ENCODE measurements at places on chromosomes 3 and 15.

GRCh38 chr3:17832016-17832415 lies 89.6 kb upstream of the TBC1D5 start:
- no peak for DNase-seq
- no peaks in the 10 kb centered on the region for H3K4me1 ChIP-seq
- no peak overlapping the region for H3K27ac ChIP-seq

DNA sequence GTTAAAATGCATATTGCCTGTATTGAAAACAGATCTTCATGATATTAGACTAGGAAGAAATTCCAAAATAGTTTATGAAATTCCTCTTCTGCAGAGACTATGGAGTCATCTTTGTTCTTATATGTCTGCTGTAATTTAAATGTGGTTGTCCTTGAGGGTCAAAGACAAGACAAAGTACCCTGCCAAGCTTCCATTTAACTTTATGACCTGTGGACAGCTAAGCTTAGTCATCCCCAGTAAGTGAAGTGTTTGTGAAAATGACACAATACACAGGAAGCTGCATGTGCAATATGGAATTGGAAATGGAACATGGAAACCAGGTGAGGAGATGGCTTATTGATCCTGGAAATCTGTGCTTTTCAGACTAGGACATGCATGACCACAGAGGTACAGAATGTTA lies 68.5 kb upstream of the GBE1 start:
- H3K36me3 ChIP-seq, result no peaks in the 10 kb centered on the region
- DNase-seq, result no peak
- H3K4me1 ChIP-seq, result no peaks in the 10 kb centered on the region
- no peak overlapping the region for H3K27ac ChIP-seq
- H3K27me3 ChIP-seq, result no peaks in the 10 kb centered on the region

DNA sequence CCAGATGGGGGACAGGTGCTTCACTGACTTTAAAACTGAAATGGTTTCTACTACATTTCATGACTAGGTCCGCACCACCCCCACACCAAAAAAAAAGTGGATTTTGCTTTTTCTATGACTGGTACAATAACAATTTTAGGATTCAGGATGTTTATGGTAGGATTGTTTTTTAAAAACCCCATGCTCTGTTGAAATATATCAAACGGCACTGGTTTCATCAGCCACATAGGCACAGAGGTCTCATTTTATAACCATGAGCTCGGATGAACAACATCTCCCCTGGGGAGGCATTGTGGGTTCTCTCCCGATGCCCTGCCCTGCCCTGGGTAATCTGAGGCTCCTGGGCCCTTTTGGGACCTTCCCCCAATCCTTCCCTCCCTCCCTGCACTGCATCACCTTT lies 202.7 kb upstream of the KBTBD8 start:
- no peak for DNase-seq
- no peaks in the 10 kb centered on the region for H3K36me3 ChIP-seq
- H3K27ac ChIP-seq, result no peak overlapping the region
- no peak overlapping the region for H3K4me3 ChIP-seq
- H3K27me3 ChIP-seq, result peaks cover 11% of the 10 kb centered on the region
- no peaks in the 10 kb centered on the region for H3K4me1 ChIP-seq

GRCh38 chr3:76024640-76025039 lies 239.3 kb upstream of the ZNF717 start:
- no peak overlapping the region for H3K27ac ChIP-seq
- no peak for DNase-seq
- no peaks in the 10 kb centered on the region for H3K36me3 ChIP-seq
- no peaks in the 10 kb centered on the region for H3K27me3 ChIP-seq

DNA sequence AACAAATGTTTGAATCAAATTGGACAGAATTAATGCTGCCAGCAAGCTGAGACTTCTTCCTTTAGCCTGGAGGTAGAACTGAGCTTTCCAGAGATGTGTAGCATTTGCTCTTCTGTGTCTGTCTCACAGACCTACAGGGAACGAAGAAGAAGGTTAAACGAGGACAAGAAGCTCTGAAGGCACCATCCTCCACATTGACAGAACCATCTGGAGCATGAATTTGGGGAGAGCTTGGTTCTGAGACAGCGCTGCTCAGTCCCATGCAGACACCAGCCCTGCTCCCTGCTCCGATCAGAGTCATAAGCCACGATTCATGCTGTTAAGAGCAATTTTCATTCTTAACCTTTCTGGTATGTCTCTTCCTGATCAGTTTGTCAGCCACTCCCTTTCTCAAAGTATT lies 7.7 kb upstream of the KY start:
- no peaks in the 10 kb centered on the region for H3K36me3 ChIP-seq
- no peak overlapping the region for H3K4me3 ChIP-seq
- no peaks in the 10 kb centered on the region for H3K27me3 ChIP-seq
- H3K4me1 ChIP-seq, result no peaks in the 10 kb centered on the region
- no peak overlapping the region for H3K27ac ChIP-seq

DNA sequence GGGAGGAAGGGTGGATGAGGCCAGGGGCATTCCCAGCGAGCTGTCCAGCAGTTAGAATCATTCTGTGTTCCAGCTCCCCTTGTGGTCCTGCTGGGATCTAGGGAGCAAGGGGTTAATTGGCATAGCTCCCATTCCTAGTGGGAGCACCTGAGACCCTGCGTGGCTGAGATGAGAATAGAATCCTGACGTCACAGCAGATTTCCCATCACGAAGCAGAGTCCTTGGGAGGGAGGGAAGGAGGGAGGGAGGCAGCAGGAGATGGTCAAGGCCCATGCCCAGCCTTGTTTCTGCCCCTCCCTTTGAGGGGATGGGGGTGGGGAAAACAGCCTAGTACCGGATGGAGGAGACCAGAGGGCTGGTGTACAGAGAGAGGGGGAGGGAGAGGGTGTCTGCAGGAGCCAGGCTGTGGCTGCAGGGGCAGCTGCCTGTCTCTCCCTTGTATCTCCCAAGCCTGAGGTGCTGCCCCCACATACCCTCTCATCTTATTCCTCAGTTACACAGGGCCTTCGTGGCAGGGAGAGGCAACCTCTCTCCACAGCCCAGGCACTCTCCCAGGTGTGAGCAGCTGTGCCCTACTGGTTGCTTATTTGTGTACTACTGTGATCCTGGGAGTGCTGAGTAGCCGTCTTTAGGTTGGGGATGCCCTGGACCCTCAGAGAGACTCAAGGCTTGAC lies 5.4 kb downstream of the TYRO3 start:
- H3K27ac ChIP-seq, result no peak overlapping the region
- no peak for DNase-seq
- peaks cover 7% of the 10 kb centered on the region for H3K27me3 ChIP-seq
- no peaks in the 10 kb centered on the region for H3K36me3 ChIP-seq
- peaks cover 8% of the 10 kb centered on the region for H3K4me1 ChIP-seq

DNA sequence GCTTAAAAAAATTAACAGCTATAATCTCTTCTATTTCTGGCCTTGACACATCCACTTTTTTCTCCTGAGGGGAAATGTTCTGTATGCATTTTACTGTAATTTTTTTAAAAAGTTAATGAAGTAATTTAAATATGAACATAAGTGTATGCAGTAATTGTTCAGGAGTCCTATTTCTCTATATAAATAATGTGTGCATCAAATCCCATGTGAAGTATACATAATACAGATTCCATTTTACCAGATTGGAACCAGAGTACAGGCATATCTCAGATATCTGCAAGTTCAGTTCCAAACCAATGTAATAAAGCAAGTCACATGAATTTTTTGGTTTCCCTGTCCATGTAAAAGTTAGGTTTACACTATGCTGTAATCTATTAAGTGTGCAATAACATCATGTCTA lies 26.6 kb downstream of the CCPG1 start:
- peaks cover 51% of the 10 kb centered on the region for H3K36me3 ChIP-seq
- DNase-seq, result no peak
- no peaks in the 10 kb centered on the region for H3K4me1 ChIP-seq
- H3K27ac ChIP-seq, result no peak overlapping the region
- no peaks in the 10 kb centered on the region for H3K27me3 ChIP-seq
- no peak overlapping the region for H3K4me3 ChIP-seq

- no peak for DNase-seq
- peaks cover 17% of the 10 kb centered on the region for H3K4me1 ChIP-seq
- H3K27me3 ChIP-seq, result peaks cover 46% of the 10 kb centered on the region
- H3K36me3 ChIP-seq, result no peaks in the 10 kb centered on the region
- H3K27ac ChIP-seq, result no peak within 1 kb of the TSS
- H3K4me3 ChIP-seq, result peak within 1 kb of the TSS; percentile 64
Observed at GRCh38 chr15:70892002-70892911, at the start of the genes LRRC49 and THAP10. Gene LRRC49, plus strand, starts transcription at chr15:70892826. Its CDS starts 69 bp downstream, at chr15:70892895. Gene THAP10, minus strand, starts transcription at chr15:70892433. Its CDS starts 161 bp downstream, at chr15:70892272.

GRCh38 chr3:169660709-169661360 lies 2.7 kb downstream of the MECOM start:
- peaks cover 55% of the 10 kb centered on the region for H3K4me1 ChIP-seq
- peak overlapping the region; percentile 52 for H3K4me3 ChIP-seq
- peaks cover 72% of the 10 kb centered on the region for H3K27me3 ChIP-seq
- DNase-seq, result no peak

DNA sequence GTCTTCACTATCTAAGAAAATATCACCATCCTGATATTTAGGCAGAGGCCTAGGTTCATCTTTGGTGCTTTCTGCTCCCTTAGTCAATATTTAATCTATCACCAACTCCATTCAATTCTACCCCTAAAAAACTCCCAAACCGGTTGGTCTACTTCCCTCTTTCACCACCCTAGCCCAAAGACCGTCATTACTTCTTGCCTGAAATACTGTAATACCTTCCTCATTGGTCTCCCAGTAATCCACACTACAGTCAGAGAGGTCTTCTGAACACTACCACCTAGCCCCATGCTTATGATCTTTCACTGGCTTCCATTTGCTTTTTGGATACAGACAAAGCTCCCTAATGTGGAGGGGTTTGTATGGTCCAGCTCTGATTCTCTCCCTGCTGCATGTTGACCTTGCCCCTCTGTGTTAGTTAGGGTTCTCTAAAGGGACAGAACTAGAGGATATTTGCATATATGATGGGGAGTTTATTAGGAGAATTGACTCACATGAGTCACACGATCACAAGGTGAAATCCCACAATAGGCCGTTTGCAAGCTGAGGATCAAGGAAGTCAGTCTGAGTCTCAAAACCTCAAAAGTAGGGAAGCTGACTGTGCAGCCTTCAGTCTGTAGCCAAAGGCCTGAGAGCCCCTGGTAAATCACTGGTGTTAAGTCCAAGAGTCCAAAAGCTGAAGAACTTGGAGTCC lies 36.4 kb upstream of the ATP2C1 start:
- no peaks in the 10 kb centered on the region for H3K27me3 ChIP-seq
- H3K4me1 ChIP-seq, result no peaks in the 10 kb centered on the region
- no peak overlapping the region for H3K4me3 ChIP-seq
- no peak overlapping the region for H3K27ac ChIP-seq

DNA sequence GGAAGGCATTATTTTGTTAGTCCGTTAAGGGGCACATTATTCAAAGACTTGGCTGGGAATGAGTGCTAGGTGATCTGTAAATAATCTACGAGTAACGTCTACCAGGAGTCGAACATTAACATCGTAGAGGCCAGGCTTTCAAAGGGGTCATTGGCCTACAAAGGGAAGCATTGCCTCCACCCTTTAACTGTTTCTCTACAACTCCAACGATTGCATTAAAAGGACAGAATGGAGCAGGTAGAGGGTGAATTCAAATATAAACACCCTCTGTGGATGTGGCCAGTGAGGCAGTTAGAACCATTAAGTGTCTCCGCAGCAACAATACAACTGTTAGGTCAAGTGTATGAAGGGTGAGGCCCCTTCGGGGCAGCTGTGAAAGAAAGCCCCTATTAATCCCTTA lies 126.0 kb upstream of the LMOD3 start:
- no peaks in the 10 kb centered on the region for H3K4me1 ChIP-seq
- H3K36me3 ChIP-seq, result no peaks in the 10 kb centered on the region
- H3K27me3 ChIP-seq, result no peaks in the 10 kb centered on the region
- H3K27ac ChIP-seq, result no peak overlapping the region
- no peak for DNase-seq
- H3K4me3 ChIP-seq, result no peak overlapping the region

- H3K4me1 ChIP-seq, result no peaks in the 10 kb centered on the region
- no peak overlapping the region for H3K27ac ChIP-seq
- DNase-seq, result no peak
- no peaks in the 10 kb centered on the region for H3K27me3 ChIP-seq
- H3K4me3 ChIP-seq, result no peak overlapping the region
- no peaks in the 10 kb centered on the region for H3K36me3 ChIP-seq
Observed at GRCh38 chr3:45754461-45754860, 41.9 kb downstream of the SLC6A20 start.

GRCh38 chr15:39622660-39623516 lies 42.0 kb downstream of the THBS1 start:
- H3K4me3 ChIP-seq, result no peak overlapping the region
- peaks cover 58% of the 10 kb centered on the region for H3K4me1 ChIP-seq
- no peak for DNase-seq

GRCh38 chr15:61032600-61033286 lies 196.4 kb downstream of the RORA start:
- H3K4me1 ChIP-seq, result no peaks in the 10 kb centered on the region
- H3K4me3 ChIP-seq, result no peak overlapping the region
- DNase-seq, result no peak
- H3K27me3 ChIP-seq, result peaks cover 4% of the 10 kb centered on the region
- H3K27ac ChIP-seq, result no peak overlapping the region

DNA sequence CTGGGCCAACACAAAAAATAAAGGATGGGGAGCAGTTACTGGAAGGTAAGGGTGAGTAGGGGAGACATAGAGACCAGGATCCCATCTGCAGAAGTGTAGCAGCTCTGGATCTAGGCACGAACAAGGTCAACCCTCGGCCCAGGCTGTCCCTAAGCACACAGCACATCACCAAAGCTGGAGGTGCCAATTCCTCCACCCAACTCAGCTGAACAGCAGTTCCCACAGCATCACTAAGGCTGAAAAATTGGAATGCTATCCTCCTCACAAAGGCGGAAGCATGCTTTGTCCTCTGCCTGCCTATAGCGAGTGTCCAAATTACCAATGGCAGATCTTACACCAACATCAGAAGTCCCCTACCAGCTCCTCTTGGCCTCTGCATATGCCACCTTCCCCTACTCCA lies 33.9 kb downstream of the OSBPL10 start:
- H3K4me1 ChIP-seq, result no peaks in the 10 kb centered on the region
- H3K36me3 ChIP-seq, result no peaks in the 10 kb centered on the region
- no peak overlapping the region for H3K4me3 ChIP-seq
- H3K27me3 ChIP-seq, result peaks cover 4% of the 10 kb centered on the region
- H3K27ac ChIP-seq, result no peak overlapping the region
- no peak for DNase-seq

DNA sequence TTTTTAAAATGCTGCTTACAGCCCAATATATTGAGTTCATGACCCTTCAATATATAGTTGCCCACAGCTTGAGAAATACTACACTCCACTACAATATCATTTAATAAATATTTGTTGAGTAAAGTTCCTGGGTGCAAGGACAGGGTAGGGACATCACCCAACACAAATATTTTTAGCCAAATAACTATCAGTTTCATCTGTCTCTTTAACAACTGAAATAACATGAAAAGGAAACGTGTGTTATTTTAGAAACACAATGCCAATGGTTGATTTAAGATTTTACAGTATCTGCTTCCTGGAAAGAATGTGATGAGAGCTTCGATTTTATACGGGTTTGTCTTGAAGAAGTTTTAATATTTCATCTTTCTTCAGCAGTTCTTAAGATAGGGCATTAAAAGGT lies 67.7 kb upstream of the CDV3 start:
- DNase-seq, result no peak
- H3K4me3 ChIP-seq, result peak overlapping the region; percentile 43
- no peak overlapping the region for H3K27ac ChIP-seq
- H3K36me3 ChIP-seq, result no peaks in the 10 kb centered on the region

All from CD4-positive, alpha-beta T cell (primary cell).